Activated T-cell treated with anti-CD3 and anti-CD28 coated beads, Interleukin-2, amount 50 U/mL, for 4 hours (primary cell): ENCODE measurements at places on chromosomes 7 and 10.
A peak's percentile ranks its signal among the peaks of the same experiment; 100 is the strongest.

DNA sequence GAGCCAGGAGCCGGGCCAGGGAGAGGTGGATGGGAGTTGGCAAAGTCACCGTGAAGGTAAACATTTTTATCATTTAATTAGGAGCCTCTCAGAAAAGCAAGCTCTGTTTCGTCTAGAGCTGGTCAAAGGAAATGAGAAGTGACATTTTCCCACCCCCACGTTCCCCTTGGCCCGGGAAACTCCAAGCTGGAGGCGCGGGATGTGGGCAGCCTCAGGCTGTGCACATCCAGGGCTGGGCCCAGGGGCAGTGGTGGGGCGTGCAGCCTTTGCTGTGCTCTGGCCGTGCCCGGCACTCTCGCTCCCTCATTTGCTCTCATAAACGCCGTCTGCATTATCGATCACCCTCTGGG, 135.6 kb upstream of the RET start:
- DNase-seq, result no peak

- DNase-seq, result peak; percentile 61
These were observed 126.5 kb downstream of the CUBN start for GRCh38 chr10:17003151-17003550.

DNA sequence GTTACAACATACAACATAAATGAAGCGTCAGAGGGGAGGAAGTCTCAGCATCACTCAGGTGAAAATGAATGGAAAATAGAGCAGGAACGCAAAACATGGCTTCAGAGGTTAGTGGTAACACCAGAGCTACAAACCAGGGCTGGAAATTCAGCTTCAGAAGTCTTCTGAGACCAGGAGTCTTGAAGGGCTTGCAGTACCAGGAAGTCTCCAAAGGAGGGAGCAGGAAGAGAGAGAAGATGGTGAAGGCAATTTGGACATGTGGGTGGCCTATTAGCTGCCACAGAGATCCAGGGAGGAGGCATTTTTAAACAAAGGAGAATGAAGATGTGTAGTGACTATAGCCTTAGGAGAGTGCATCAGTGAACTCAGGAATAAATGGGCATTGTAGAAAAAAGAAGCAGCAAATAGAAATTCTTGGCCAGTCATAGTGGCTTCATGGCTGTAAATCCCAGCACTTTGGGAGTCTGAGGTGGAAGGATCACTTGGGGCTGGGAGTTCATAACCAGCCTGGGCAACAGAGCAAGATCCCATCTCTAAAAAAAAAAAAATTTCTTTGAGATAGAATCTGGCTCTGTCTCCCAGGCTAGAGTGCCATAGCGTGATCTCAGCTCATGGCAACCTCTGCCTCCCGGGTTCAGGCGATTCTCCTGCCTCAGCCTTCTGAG, 9.3 kb upstream of the TET1 start:
- DNase-seq, result no peak

GRCh38 chr10:69437321-69438259, 13.7 kb upstream of the TSPAN15 start:
- DNase-seq, result no peak

GRCh38 chr10:48568131-48568530, 36.7 kb downstream of the ARHGAP22 start:
- no peak for DNase-seq

DNA sequence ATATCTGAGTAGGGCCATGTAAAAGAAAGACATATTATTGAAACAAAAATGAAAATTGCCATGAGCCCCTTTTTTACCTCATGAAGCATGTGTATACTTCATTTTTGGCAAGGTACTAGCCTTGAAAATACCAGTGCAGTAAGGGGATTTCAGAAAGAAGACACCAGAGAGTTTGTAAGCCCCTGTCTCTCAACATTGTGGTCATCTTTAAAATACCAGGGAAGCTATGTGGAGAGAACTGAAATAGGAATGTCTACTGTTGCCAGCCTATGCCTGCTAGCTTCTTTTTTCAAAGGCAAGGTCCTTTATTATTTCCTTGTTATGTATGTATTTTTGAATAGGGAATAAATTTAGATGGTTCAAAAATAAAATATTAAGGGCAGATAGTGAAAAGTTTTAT, 57.8 kb downstream of the CASD1 start:
- no peak for DNase-seq

- DNase-seq, result no peak
These were observed 194.9 kb upstream of the TPK1 start for GRCh38 chr7:145030754-145031153.

DNA sequence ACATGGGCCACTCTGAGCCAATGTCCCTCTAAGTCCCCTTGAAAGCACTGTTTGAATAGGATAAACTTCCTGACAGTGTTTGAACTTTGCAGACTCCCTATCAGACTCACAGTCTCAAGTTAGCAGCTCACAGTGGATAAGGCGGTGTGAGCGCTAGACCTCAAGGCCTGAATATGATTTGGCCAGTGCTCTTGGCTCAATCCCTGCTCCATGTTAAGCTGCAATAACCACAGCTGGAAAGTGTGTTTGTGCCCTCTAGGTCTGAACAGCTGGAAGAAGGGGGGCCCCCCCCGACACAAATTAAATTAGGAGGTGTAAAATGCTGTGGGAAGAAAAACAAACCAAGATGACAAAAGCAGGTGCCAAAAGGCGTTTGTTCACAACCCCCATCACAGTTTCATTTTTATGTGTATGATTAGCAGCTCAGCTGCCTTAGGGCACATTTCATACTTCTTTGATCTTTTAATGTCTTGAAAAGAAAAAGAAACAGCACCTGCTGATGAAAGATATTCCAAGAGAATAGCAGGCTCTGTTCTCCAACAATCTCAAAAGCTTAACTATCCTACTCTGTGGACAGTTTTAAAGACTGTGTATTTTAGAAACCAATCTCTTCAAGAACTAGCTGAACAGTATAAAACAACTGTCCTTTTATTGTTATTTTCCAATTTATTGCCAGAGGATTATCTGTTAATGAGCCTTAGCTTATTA, 167.6 kb downstream of the SNX13 start:
- no peak for DNase-seq

DNA sequence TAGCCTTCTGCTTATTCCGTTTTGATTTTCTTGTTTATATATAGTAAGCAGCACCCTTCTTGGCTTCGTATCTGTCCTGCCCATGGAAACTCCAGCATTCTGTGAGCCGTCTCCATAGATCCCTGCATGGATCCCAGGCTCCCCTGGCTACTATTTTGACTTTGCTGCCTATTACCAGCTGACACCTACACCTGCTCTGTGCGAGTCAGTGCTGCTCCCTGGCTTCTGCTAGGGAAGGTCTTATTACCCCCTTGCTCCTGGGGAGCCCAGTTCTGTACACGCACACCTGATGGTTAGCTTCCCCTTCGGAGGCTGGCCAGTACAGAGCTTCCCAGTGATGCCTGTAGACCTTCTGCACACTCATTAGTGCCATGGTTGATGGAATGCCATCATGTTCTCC, 35.4 kb downstream of the NACAD start:
- DNase-seq, result no peak

- no peak for DNase-seq
These were observed 33.8 kb downstream of the STK32C start for GRCh38 chr10:132273966-132274365.

GRCh38 chr7:12557282-12557681, 13.2 kb upstream of the SCIN start:
- DNase-seq, result no peak

DNA sequence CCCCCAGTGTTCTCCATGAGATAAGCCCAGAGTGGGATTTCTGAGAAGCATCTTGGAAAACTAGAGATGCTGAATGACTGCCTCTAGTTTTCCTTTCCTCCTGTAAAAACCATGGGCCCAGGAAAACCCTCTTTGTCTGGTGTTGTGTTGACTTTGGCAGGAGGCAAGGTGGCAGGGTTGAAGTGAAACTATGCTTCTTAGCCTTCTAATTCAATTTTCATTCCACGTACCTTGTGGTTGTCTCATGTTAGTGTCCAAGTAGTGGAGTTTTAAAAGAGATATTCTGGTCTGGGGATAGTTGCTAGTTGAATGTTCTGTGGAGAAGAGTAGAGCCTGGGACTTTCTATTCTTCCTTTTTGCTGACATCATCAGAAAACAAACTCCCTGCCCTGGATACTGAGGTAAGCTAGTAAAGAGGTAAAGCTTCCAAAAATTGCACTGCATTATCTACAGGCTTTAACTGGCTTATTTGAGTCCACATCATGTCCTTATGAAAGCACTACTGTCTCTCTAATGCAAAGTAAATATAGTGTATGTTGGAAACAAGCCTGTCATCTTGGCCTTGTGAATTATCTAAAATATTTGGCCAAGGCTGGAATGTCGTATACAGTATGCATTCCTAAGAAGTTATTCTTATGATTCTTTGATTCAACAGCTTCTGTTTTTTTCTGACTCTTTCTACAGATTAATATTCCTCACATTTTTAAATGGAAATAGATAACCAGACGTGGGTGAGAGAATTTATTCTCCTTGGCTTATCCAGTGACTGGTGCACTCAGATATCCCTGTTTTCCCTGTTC, at the start of gene OR2F2:
OR2F2 (plus strand) TSS at position 708 of the 800 bp plus-strand sequence; CDS start at position 708, 0 bp downstream.
- DNase-seq, result no peak

- no peak for DNase-seq
These were observed 10.5 kb upstream of the GATAD1 start for GRCh38 chr7:92436612-92437445.

GRCh38 chr7:81161451-81162075, 242.7 kb upstream of the SEMA3C start:
- no peak for DNase-seq
